Stimulated activated CD4-positive, alpha-beta T cell treated with anti-CD3 and anti-CD28 coated beads, Interleukin-1b, Interleukin-23, amount 100 ng/mL, for 24 hours (primary cell): ENCODE measurements at places on chromosomes 5 and 9.

DNA sequence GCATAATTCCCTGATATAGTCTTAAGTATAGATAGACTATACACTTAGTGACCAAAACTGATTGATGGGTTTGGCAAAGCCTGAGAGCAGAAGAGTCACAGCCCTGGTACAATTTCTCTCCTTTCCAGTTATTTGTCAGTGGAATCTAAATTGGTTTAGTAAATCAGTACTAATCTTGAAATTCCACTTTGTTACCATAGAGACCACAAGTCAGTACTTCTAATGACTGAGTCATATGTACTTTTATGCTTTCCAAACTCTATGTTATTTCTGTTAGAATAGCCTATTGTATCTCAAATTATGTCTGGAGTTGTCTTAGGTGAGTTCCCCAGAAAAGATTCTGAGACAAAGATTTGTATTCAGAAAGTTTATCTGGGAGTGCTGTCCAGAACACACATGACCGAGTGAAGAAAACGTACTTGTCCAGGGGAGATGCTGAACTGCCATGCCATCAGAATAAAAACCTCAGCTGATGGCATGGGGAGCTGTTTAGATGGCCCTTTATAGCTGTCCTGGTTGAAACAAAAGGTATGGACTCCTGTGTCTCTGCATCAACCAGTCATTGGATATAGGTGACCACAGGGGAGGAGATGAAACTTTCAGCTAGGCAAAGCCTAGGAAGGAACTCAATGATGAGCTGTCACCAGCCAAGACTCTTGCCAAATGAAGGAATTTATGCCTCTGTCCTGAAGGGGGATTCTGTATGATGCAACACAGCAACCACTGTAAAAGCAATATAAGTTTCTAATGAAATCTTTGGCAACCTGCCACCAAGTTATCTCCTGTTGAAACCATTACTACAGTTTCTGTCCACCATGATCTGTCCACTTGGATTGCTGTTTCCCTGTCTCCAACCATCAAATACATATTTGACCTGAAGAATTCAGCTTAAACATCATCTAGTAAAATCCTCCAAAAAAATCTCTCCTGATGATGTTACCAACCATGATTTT is 18.0 kb upstream of the SMC2 start:
- DNase-seq, result no peak

DNA sequence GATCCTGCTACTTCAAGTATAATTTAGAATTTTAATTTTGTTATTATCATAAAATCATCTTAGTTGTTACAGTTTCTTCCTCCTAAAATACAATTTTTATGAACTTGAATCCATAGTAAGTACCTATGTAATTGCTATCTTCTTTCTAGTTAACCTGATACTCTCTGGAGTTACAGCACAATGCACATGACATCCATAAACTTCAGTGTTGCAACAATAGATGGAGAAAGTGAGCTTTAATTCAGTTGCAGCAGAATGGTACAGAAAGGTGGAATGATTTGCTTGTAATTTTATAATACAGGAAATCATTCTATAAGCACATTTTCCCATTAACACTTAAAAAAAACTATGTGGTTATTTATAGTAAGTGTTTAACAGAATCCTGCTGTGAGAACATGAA is 372.0 kb downstream of the CDH9 start:
- no peak for DNase-seq

GRCh38 chr9:87382900-87383299 is 114.8 kb upstream of the DAPK1 start:
- no peak for DNase-seq

DNA sequence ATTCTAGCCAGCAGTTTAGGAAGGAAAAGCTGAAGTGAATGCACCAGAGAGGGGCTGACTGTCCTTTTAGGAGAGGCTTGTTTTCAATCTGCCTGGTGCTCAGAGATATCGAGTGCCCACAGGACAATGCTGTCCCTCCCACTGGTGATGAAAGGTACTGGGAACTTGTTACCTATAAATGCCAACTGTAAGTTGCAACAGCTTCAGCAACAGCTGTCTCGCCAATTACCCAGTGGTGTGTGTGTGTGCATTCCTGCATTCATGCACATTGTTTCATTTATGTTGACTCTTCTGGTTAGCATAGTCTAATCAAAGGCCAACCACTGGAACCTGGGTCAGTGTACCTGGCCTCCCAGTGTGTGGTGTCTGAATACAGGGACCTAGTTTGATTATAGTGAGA is 161.1 kb downstream of the CSNK1G3 start:
- no peak for DNase-seq

GRCh38 chr5:86866036-86866435 is 248.3 kb downstream of the COX7C start:
- no peak for DNase-seq

DNA sequence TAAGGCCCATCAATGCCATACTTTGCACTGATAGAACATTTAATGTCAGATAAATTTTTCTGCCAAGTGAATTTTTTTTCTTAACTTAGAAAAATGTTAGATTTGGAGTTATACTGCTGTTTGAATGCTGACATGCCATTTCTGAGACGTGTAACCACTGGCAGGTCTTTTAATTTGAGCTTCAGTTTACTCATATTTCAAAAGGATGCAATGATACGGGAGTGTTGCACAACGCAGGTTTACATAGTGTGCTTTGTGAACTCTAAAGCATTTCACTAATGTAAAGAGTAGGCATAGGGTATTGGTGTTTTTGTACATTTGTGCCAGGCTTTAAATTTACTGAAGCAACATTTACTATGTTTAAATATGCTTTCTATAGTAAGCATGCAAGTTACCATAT is 4.2 kb downstream of the ZBTB43 start:
- no peak for DNase-seq

GRCh38 chr5:131491749-131492148 is 143.3 kb downstream of the RAPGEF6 start:
- no peak for DNase-seq

GRCh38 chr9:133673258-133673655 is 37.1 kb downstream of the DBH start:
- no peak for DNase-seq

DNA sequence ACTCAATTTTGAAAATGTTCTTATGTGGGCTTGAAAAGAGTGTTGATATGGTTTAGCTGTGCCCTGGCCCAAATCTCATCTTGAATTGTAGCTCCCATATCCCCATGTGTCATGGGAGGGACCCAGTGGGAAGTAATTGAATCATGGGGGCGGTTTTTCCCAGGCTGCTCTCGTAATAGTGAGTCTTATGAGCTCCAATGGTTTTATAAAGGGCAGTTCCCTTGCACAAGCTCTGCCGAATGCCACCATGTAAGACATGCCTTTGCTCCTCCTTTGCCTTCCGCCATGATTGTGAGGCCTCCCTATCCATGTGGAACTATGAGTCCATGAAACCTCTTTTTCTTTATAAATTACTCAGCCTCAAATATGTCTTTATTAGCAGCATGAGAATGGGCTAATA is 71.0 kb downstream of the USP20 start:
- no peak for DNase-seq

DNA sequence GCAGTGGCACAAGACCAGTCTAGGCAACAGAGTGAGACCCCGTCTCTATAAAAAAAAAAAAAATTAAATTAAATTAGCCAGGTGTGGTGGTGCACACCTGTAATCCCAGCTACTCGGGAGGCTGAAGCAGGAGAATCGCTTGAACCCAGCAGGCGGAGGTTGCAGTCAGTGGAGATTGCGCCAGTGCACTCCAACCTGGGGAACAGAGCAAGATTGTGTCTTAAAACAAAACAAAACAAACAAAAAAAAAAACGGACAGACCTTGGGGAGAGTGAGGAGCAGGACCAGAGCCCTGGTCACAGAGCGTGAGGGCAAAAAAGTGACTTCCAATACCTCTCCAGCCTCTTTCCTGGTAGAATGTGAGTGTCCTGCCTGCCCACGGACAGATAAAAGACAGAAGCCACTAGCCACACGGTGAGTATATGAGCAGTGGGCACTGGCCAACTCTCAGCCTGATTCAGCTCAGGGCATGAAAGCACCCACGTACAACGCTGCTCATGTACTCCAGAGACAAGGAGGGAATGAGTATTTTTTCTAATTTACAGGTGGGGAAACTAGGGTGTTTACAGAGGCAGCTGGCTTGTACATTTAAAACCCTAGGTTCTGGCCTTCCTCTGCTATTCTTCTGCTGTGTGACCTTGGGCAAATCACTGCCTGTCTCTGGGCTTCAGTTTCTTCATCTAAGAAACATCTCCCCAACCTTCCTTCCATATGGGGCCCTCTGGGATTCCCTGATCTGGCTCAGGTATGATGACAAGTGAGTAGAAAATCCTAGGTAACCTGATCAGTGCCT is 1.8 kb downstream of the OLFML2A start:
- no peak for DNase-seq

GRCh38 chr5:122715095-122715494 is 59.8 kb upstream of the SNX2 start:
- no peak for DNase-seq

DNA sequence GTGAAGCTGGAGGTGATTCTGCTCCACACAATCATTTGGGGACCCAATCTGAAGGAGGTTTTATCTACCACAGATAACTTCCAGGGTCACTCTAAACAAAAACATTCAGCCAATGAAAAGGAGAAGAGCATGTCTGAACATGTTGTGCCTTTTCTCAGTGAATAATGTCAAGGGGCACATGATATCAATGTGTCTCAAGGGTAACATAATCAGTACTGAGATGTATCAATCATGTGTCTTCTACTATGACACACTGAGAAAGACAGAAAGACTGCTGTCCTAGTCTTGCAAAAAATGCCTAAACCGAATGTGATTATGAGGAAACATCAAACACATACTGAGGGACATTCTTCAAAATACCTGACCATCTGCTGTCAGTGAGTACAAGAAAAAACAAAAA is 25.4 kb upstream of the RASA1 start:
- DNase-seq, result no peak

- DNase-seq, result no peak
Observed at GRCh38 chr9:34610434-34611206, 1.3 kb downstream of the RPP25L start.

- no peak for DNase-seq
Observed at GRCh38 chr5:102153003-102153759, 142.9 kb downstream of the SLCO4C1 start.

DNA sequence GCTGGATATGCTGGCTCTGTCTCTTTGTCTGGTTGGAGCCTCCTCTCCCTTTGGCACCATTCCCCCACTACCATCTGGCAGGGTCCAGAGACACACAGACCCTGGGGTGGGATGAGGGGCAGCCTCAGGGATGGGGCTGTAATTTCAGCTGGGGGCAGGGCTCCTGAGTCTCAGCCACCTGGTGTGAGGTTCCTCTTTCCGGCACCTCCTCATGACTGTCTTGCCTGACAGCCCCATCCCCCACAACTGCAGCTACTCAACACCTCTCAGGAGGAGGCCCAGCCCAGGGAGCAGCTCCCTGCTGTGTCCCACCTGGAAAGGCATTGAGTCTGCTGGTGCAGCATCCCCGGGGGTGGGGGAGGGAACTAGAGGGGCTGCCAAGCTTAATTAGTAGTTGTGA is 11.7 kb upstream of the RPS14 start:
- DNase-seq, result no peak

- no peak for DNase-seq
Observed at GRCh38 chr9:90801241-90801972, at the start of gene SYK. SYK (plus strand) TSS chr9:90801819; CDS start chr9:90843899, 42,080 bp downstream.

- no peak for DNase-seq
Observed at GRCh38 chr9:78261403-78262001, 25.6 kb downstream of the CEP78 start.

- DNase-seq, result no peak
Observed at GRCh38 chr5:132819468-132819867, 6.4 kb downstream of the SOWAHA start.

GRCh38 chr9:129656795-129657390 is 8.6 kb upstream of the PRRX2 start:
- DNase-seq, result no peak

- peak; percentile 66 for DNase-seq
Observed at GRCh38 chr9:127955294-127956015, 17.8 kb upstream of the DPM2 start.

GRCh38 chr9:135081731-135082130 is 5.7 kb upstream of the OLFM1 start:
- no peak for DNase-seq

DNA sequence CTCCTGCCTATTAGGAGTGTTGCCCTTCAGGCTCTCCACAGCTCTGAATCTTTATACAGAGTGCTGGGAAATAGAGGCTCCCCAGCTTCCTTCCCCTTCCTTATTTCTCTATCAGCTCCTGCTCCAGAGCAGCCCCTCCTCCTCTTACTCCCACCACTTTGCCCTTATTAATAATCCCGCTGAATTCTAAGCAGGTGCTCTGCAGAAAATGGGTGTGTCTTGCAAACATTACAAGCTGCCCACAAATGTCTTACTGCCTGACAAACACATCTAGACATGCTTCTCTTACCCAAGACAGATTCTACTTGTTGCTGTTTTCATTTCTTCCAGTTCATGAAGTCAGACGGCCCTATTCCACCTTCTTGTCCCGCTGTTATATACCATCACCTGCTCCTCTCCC is 6.4 kb downstream of the PHF24 start:
- DNase-seq, result no peak

- no peak for DNase-seq
Observed at GRCh38 chr9:114289571-114290481, 33.1 kb upstream of the ORM1 start.

DNA sequence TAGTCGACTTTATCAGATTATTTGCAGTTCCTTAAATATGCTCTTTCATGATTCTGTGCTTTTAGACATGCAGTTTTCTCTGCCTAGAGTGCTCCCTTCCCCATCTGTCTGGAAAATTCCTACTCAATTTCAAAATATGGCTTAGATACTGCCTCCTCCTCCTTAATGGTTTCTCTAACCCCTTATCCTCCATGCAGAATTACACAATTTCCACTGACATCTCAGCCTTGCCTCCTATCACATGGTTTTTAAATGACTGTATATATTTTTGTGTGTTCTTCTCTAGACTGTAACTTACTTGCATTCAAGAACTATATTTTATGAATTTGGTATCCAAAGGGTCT is 85.2 kb downstream of the SLC44A1 start:
- DNase-seq, result no peak

- DNase-seq, result no peak
Observed at GRCh38 chr9:121218357-121219027, 16.8 kb upstream of the RAB14 start.

GRCh38 chr5:34059977-34060376 is 17.0 kb upstream of the C1QTNF3 start:
- DNase-seq, result no peak

DNA sequence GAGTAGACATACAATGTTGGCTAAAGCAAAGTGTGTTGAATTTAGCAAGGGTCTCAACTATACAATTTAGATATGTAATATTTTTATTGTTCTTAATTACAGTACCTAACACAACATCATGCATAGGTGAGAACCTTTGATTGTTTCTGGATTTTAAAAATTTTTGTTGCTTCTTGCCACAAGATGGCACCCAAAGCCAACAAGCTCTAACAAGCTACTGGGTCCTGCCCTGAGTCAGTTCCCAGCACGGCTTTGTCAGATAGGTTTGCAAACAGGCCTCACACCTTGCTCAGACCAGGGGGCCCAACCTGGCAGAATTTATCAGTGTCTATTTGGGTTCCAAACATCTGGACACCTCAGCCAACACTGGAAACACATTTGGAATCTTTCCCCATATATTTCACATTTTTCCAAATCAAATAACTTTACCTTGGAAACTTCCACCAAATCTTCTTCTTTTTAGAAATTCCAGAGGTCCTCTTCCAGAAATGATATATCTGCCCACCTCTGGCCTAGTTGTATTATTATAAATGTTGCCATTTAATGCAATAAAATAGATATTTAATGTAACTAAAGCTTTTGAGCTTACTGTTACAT is 49.5 kb upstream of the EGFLAM start:
- DNase-seq, result no peak

GRCh38 chr5:39178861-39179260 is 40.5 kb downstream of the FYB1 start:
- DNase-seq, result no peak

- DNase-seq, result no peak
Observed at GRCh38 chr9:37447111-37447510, 18.1 kb downstream of the ZBTB5 start.
